ENCODE measurements at places on chromosomes 5 and 9. TPM values are rescaled to one million over a fixed set of nuclear protein-coding genes. Genes with fewer than 3 reads are reported as not detected.

The KIAA0825 gene
- total RNA-seq = 5.5 TPM

The PRRX2 gene
- total RNA-seq = 50.0 TPM

The DCAF12 gene
- 11.5 TPM for total RNA-seq

The EDIL3 gene
- 40.4 TPM for total RNA-seq

The DIMT1 gene
- 26.3 TPM for total RNA-seq

The RAPGEF1 gene
- total RNA-seq = 35.9 TPM

The SPINK1 gene
- total RNA-seq = not detected

The C5orf63 gene
- 2.5 TPM for total RNA-seq

The IL3 gene
- not detected for total RNA-seq

The C9orf50 gene
- 0.44 TPM for total RNA-seq

The ESM1 gene
- 3.3 TPM for total RNA-seq

The ZNF454 gene
- 2.5 TPM for total RNA-seq

The SPINK13 gene
- not detected for total RNA-seq

The SPINK7 gene
- total RNA-seq = not detected

The SPINK4 gene
- total RNA-seq = not detected

The GPX3 gene
- 18.4 TPM for total RNA-seq

The C9orf153 gene
- total RNA-seq = 0.50 TPM

The CARD6 gene
- total RNA-seq = 18.7 TPM

The STXBP1 gene
- 41.8 TPM for total RNA-seq

The N4BP3 gene
- total RNA-seq = 2.2 TPM

The C5orf46 gene
- total RNA-seq = not detected

The DRD1 gene
- total RNA-seq = under 0.01 TPM

The MARCHF3 gene
- 6.8 TPM for total RNA-seq

The GCNT1 gene
- 33.5 TPM for total RNA-seq

The ALAD gene
- total RNA-seq = 36.4 TPM

The PFN3 gene
- total RNA-seq = not detected

The PPWD1 gene
- 59.1 TPM for total RNA-seq

The OTP gene
- total RNA-seq = not detected

The DPYSL3 gene
- total RNA-seq = 185 TPM

The SURF6 gene
- 9.6 TPM for total RNA-seq

The GARIN3 gene
- not detected for total RNA-seq

The EGR1 gene
- 4.5 TPM for total RNA-seq

The LTC4S gene
- total RNA-seq = not detected

The GKAP1 gene
- total RNA-seq = 0.66 TPM

The HMCN2 gene
- total RNA-seq = under 0.01 TPM
